Iris pigment epithelial cell (primary cell): ENCODE measurements at places on chromosomes 4 and X.
A peak's percentile ranks its signal among the peaks of the same experiment; 100 is the strongest.

DNA sequence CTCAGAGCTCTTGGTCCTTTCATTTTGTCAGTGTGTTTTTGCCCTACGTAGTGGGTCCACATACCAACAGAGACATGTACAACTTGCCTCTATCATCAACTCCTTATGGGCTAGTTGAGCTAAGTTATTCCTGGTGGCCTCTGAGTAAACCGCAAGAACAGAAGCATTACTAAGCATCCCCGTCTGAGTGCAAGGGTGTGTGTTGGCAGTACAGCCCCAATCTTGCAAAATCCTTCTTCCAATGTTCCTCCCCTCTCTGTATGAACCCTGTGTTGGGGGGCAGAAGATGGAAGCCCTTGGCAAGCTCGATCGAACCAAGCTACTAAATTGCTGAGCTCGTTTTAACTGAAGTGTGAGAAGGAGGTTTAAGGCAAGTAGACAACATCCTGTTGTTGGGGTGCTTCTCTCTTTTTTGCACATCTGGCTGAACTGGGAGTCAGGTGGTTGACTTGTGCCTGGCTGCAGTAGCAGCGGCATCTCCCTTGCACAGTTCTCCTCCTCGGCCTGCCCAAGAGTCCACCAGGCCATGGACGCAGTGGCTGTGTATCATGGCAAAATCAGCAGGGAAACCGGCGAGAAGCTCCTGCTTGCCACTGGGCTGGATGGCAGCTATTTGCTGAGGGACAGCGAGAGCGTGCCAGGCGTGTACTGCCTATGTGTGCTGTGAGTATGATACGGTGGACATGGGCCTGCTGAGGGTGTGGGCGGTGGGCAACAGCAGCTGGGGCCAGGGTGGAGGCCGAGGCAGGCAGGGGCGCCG, at the start of gene SH2D1A:
TSS of gene SH2D1A (plus strand) at position 447 of the 760 bp plus-strand sequence. CDS start at position 527, 80 bp downstream.
- no peak for DNase-seq

GRCh38 chr4:74083546-74083945, 15.4 kb downstream of the CXCL2 start:
- no peak for DNase-seq

- peak; percentile 50 for DNase-seq
Observed at GRCh38 chrX:110180928-110181310, 137.0 kb downstream of the AMMECR1 start.

DNA sequence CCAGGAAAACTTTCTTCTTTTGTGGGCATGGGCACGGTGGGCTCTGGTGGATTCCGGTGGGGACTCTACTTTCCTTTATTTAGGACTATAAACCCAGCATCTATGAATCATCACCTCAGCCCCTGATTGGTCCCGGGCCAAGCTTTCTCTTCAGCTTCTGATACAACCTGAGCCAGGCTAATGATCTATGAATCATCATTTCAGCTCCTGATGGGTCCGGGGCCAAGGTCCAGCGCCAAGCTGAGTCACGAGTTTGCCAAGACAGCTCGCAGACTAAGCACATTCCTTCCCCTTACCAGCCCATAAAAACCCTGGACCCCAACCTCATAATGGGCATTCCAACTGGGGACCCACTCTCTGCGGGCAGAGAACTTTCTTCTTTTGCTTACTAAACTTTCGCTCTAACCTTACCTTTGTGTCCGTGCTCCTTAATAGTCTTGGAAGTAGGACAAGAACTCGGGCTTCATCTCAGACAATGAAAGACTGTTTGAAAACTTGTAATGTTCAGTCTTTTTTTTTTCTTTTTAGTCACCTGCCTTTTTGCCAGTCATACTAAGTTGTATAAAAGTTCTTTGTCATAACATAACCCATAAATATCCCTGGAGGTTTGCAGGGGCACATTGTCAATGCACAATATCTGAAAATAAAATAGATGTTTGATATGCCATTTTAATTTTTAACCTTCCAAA, 904.9 kb upstream of the EPHA5 start:
- DNase-seq = peak; percentile 79

DNA sequence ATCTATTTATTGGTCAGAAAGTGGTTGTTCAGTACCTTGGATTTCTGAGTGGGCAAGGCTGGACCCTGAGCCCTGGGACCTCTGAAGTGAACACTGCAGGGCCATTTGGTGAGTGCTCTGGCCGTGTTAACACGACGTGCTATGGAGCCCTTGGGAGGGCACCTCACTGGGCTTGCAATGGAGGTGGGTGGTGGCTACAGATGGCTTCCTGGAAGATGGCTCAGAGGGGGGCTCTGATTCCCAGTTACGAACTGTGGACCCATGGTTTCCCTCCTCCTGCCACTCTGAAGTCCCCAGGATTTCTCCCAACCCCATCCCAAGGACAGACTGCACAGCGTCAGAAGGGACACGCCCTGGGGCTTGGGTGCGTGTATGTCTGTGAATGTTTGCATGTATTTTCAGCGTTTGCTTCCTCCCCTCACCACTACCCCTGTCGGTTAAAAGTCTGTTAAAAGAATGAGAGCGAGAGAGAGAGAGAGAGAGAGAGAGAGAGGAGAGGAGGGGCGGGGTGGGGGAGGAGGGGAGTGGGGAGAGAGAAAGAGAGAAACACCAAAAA, 3.7 kb upstream of the RHOH start:
- DNase-seq = no peak

GRCh38 chr4:15926486-15926885, 12.1 kb downstream of the FGFBP1 start:
- DNase-seq = no peak

- peak; percentile 16 for DNase-seq
Observed at GRCh38 chr4:26867914-26868684, 7.5 kb downstream of the STIM2 start.

DNA sequence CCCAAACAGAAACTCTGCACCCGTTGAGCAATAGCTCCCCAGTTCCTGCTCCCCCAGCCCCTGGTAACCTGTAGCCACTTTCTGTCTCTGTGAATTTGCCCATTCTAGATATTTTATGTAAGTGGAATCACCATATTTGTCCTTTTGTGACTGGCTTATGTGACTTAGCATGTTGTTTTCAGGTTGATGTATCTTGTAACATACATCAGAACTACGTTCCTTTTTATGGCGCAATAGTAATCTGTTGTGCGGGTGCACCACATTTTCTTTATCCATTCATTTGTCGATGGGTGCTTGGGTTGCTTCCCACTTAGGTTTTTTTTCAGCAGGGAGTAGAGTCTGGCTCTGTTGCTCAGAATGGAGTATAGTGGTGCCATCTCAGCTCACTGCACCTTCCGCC, 6.6 kb upstream of the PDZD4 start:
- no peak for DNase-seq

DNA sequence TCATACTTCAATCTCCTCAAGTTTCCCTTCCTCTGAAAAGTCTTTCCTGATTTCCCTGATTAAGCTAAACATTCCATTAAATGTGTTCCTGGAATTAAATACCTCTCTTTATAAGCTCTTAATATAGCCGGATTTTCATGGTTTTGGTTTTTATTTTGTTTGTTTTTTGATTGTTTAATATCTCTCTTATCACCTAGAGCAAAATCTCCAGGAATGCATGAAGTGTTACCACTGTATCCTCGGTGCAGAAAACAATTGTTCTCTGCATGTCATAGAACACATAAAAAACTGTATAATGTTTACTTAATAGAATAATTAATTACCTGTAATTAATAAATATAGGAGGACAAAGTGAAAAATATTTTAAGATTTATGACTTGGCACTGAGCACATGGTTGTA, 86.2 kb downstream of the PCDH18 start:
- DNase-seq = no peak

DNA sequence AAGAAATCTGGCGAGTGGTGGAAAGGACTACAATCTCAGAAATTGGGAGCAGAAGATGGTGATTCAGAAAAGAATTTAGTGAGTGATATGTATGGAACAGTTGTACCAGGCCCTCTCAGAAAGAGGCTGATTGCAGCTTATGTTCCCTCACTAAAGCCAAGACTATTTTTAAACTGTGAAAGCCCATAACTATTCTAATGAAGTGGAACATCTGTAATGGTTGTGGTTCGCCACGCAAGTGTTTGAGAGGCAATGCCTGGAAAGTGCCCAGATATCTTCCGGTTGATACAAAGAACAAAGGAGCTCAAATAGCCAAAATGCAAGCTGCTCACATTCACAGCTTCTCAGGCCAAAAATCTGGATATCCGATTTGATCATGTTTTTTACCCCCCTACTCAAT, 1250.7 kb downstream of the RAPGEF2 start:
- DNase-seq = no peak

DNA sequence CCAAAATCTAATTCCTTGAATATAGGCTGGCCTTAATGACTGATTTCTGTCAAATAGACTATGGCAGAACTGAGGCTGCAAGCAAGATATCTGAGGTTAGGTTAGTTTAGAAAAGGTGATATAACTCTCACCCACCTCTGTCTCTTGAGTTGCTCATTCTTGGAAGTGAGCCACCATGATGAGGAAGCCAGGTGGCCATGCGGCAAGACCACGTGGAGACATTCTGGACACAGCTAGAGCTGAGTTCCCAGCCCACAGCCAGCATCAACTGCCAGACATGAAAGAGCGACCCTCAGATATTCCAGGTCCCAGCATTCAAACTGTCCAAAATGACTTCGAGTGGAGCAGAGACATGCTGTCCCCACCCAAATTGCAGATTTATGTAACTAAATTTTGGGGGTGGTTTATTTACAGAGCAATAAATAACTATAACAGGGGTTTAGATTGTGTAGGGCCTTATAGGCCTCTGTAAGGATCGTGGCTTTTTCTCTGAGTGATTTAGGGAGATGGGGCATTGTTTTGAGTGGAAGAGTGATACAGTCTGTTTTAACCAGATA, 33.7 kb downstream of the USP53 start:
- DNase-seq = no peak

- DNase-seq = peak; percentile 48
Observed at GRCh38 chr4:139552517-139553307, 3.3 kb downstream of the SETD7 start.

DNA sequence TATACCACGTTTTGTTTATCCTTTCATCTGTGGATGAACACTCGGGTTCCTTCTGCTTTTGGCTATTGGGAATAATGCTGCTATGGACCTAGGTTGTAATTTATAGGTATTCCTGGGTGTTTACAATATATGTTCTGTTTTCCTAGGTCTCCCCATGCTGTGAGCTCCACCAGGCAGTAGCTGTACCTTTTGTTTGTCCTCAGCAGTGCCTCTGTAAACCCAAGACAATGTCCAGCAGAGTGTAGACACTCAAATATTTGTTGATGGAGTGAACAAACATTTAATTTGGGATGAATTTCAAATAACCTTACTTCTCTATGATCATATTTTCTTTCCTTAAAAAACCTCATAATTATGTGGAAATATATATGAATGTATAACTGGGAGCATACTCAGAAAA, 259.5 kb upstream of the BOD1L1 start:
- no peak for DNase-seq

DNA sequence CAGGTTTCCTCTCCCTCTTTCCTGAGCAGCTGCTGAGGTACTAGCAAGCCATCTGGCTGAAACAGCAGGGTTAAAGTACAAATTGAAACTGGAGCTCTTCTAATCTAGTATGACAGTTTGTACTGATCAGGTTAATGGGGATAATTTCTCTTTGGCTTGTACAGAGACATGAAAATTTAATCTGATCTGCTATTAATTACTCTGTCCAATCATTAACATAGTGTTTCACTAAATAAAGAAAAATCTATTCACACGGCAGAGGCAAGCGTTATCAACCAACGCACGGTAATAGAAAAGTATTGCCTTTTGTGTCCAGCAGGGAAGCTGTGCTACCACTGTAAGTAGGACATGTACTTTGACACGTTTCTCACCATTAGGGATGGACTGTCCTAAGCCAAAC, 71.1 kb downstream of the IGSF1 start:
- no peak for DNase-seq

DNA sequence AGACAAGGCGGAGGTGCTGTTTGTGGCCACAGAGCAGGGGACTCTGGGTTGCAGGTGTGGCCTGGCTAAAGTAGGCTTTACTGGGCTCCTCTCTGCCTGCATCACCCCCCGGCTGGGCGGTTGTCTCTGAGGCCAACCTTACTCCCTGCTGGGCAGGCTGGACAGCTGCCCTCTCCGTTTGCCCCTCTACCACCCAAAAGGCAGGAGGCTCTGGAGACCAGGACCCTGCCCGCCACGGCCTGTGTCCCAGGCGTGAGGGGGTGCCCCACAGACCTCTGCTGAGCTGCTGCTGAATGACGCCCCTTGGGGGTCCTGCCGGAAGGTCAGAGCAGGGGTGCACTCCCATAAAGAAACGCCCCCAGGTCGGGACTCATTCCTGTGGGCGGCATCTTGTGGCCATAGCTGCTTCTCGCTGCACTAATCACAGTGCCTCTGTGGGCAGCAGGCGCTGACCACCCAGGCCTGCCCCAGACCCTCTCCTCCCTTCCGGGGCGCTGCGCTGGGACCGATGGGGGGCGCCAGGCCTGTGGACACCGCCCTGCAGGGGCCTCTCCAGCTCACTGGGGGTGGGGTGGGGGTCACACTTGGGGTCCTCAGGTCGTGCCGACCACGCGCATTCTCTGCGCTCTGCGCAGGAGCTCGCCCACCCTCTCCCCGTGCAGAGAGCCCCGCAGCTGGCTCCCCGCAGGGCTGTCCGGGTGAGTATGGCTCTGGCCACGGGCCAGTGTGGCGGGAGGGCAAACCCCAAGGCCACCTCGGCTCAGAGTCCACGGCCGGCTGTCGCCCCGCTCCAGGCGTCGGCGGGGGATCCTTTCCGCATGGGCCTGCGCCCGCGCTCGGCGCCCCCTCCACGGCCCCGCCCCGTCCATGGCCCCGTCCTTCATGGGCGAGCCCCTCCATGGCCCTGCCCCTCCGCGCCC, 920 bp downstream of the HTT-AS start:
- no peak for DNase-seq

DNA sequence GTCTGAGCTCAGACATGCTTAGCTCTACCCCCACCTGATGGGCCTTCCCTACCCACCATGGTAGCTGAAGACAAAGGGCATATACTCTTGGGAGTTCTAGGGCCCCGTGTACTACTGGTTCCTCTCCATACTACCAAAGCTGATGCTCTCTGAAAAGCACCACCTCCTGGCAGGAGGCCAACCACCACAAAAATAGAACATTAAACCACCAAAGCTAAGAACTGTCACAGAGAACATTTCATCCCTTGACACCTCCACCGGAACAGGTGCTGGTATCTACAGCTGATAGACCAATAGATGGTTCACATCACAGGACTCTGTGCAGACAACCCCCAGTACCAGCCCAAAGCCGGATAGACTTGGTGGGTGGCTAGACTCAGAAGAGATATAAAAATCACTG, 13.4 kb downstream of the EDA2R start:
- DNase-seq = no peak

- peak; percentile 36 for DNase-seq
Observed at GRCh38 chrX:29071525-29072320, 484.5 kb downstream of the IL1RAPL1 start.

GRCh38 chrX:108584617-108585211, 145.1 kb downstream of the COL4A5 start:
- DNase-seq = peak; percentile 5

GRCh38 chrX:132501606-132502005, 12.8 kb upstream of the MBNL3 start:
- DNase-seq = no peak

GRCh38 chr4:30720661-30721184, 554 bp downstream of the PCDH7 start:
- peak; percentile 54 for DNase-seq

DNA sequence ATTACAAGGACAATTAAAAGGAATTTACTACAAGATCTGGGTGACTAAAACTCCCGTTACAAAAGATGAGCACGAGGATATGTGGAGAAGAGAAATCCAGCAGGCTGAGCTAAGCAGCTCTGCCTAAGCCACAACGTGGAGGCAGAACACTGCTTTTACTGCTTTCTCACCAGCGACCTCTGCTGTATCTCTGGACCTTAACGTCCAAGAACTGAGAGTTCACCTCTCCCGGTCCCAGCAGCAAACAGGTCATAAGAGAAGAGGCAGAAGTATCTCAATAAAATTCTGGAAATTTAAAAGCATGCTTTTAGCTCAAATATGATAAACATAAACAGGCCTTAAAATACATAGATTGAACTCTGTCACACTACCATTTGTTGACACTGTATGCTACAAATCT, 81.0 kb downstream of the ADGRA3 start:
- peak; percentile 76 for DNase-seq
